GM20000 (cell line): ENCODE measurements at places on chromosomes 16 and 17.

DNA sequence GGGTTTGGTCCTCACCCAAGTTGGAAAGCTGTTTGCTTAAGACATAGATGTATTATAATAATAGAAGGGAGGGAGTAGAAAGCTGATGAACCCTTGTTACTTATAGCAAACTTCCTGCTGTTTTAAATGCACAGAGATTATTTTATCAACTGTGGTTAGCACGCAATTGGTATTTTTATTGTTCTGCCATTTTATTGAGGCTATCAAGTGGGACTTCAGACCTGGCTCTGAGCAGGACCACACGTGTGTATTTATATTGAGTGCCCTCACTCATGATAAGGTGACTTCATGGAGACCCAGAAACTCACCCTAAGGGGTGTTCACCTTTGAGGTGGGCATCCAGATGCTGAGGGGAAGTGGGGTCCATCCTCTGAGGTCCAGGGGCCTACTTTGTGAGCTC is 17.0 kb downstream of the KLHL36 start:
- no peak for DNase-seq

GRCh38 chr17:36643086-36643685 is 41.8 kb downstream of the MRM1 start:
- no peak for DNase-seq

DNA sequence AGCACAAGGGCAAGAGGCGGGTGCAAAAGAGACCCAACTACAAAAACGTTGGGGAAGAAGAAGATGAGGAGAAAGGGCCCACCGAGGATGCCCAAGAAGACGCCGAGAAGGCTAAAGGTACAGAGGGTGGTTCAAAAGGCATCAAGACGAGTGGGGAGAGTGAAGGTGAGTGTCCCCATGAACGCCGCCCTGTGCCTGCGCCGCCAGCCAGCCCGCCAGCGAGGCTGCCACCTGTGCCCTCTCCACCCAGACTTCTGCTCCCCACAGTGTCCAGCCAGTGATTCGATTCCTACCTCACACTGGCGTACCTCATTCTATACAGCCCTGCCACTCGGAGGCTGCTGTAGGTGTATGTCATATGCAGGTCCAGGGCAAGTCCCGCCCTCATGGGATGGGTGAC is 58.8 kb downstream of the CLEC16A start:
- no peak for DNase-seq

GRCh38 chr17:65243838-65244625 is 106.9 kb downstream of the RGS9 start:
- DNase-seq = no peak

- DNase-seq = no peak
These were observed 1.6 kb downstream of the GALNS start for GRCh38 chr16:88855176-88855575.

GRCh38 chr16:19560078-19560477 is 4.6 kb downstream of the VPS35L start:
- DNase-seq = no peak

GRCh38 chr17:40362696-40363110 is 1.8 kb downstream of the GJD3 start:
- peak; percentile 95 for DNase-seq

- no peak for DNase-seq
These were observed 22.9 kb downstream of the IKZF3 start for GRCh38 chr17:39841134-39841683.

GRCh38 chr16:54843424-54843750 is 87.3 kb upstream of the IRX5 start:
- no peak for DNase-seq

DNA sequence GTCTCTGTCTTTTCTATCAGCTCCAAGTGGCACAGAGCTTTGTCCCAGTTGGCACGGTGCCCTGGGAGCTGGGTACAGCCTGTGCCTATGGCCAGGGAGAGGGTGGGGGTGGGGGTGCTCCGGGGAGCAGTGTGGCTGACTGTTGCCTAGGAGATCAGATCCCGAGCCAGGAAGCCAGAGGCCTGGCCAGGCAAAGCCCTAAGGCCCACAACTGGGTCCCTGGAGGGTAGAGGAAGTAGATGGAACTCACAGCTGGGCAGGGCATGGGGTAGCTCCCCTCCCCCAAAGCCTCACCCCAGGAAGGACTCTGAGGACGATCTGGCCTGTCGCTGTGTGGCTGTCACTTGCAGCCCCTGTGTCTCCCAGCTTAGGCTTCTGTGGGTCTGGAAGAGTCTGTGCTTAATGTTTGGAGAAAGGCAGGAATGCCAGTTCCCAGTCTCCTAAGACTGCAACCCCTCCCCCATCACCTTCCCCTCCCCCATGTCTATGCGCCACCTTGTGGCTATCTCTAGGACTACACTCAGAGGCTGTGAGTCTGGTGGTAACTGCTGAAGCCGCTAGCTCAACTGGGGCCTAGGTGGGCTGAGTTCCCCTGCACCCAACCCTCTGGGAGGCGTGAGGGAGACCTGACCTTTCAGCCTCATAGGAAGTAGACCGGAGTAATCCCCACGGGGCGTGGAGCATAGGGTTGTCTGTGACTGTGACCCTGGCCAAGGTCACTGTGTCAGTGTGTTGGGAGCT is 12.6 kb downstream of the THRA start:
- DNase-seq = peak; percentile 74

GRCh38 chr16:84714028-84714427 is 14.2 kb downstream of the USP10 start:
- no peak for DNase-seq

GRCh38 chr16:12079412-12079965 is 103.0 kb downstream of the SNX29 start:
- no peak for DNase-seq

DNA sequence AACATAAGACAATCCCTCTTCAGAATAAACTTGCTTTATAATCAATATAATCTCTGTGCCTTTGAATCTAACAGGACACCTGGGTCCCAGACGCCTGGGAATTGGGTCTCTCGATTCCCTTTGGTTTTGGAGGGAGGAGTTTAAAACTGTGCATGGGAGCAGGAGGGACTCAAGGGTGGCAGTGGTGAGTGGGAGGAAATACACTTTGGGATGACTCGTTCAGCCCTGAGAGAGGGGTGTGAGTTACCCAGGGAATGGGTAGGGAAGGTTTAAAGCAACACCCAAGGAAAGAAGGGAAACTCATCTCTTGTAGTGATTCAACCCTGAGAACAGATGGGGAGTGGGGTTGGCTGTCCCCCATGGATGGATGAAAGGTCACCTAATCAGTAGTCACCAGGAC is 1.6 kb downstream of the RANGRF start:
- no peak for DNase-seq

GRCh38 chr16:9296271-9296590 is 204.8 kb downstream of the HAPSTR1 start:
- no peak for DNase-seq

GRCh38 chr17:53321651-53322050 is 501.1 kb upstream of the KIF2B start:
- no peak for DNase-seq

DNA sequence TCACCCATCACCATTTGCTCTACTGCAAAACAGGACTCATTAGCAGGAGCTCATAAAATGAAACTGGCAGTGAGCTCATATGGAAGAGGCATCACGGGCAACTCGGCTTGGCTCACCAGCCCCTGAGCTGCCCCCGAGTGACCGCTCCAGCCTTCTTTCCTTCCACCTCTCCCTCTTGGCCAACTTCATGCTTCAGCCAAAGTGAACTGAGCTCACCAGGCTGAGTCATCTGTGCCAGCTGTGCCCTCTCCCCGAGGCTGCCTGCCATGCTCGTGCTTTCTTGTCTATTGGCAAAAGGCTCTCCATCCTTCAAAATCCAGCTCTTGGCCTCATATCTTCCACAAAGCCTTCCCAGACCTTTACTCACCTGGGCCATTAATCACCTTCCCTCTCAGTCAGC is 391.4 kb downstream of the WWOX start:
- DNase-seq = no peak

DNA sequence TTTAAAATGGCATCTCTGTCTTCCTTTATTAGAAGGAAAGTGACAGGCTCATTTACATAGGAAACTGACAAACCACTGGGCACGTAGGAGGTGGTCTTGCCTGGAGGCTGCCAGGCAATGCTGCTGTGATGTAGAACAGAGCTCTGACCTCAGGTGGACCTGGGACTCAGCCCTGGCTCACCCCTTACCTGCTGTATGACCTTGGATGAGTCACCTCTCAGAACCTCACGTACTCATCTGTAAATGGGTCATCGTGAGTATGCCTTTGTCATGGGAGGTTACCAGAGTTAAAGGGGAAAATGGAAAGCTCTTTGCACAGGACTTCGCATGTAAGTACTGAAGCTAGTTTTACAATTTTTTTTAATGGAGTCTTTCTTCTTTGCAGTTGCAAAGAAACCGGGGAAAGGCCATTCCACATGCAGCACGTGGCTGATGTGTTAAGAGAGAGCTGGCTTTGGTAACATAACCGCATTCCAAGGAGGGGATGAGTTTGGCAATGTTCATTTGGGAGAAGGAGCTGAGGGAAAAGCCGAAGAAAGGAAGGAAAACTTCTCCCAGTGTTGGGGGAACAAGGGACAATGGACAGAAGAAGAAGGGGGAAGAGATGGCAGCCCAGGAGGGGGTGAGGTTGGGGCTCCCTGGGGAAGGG is 37.4 kb upstream of the LONP2 start:
- DNase-seq = no peak

DNA sequence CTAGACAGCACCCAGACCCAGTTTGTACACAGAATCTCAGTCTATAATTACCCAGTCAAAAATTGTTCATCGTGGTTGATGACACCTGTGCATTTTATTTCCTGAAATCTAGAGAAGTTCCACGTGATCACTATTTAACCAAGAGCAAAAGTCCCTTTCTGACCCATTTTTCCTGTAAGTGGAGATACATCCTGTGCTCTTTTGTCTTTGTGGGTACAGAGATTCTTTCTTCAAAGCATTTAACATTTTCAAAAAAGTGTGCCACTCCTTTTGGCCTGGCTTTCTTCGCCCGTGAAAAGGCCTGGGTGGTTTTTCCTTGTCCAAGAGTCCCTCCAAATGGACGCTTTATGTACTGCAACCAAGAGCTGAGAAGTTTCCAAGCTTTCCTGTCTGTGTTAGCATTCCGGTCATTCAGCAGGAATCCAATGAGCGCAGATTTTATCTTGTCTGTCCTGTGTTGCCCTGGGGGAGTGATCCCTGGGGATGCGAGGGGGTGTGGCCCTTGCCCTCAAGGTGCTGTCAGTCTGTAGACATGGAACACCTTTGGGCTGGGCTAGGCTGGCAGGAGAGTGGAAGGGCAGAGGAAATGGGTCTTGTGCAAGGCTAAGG is 161.1 kb upstream of the CACNG5 start:
- no peak for DNase-seq

- DNase-seq = no peak
These were observed 990 bp downstream of the DOK4 start for GRCh38 chr16:57485091-57485915.

- no peak for DNase-seq
These were observed 1.3 kb upstream of the CLEC19A start for GRCh38 chr16:19284207-19284606.

GRCh38 chr16:53773150-53773846 is 69.3 kb downstream of the FTO start:
- peak; percentile 38 for DNase-seq

GRCh38 chr17:67784364-67785121 is 40.8 kb upstream of the BPTF start:
- no peak for DNase-seq

DNA sequence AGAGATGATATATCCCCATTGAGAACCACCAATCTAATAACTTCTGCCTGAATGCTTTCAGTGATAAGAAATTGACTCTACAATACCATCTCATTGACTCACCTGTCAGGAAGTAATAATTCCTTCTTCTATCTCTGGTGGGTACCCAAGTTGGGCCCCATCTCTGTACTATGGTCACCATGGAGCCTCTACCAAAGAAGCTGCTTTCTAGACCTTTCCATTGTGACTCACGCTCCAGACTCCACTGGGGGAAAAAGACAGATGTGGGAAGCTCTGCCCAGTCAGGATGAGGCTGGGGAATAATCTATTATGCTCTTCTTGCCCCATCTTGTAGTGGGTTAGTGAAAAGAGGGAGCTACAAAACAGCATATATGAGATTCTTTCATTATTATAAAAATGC is 100.4 kb downstream of the COPRS start:
- no peak for DNase-seq

DNA sequence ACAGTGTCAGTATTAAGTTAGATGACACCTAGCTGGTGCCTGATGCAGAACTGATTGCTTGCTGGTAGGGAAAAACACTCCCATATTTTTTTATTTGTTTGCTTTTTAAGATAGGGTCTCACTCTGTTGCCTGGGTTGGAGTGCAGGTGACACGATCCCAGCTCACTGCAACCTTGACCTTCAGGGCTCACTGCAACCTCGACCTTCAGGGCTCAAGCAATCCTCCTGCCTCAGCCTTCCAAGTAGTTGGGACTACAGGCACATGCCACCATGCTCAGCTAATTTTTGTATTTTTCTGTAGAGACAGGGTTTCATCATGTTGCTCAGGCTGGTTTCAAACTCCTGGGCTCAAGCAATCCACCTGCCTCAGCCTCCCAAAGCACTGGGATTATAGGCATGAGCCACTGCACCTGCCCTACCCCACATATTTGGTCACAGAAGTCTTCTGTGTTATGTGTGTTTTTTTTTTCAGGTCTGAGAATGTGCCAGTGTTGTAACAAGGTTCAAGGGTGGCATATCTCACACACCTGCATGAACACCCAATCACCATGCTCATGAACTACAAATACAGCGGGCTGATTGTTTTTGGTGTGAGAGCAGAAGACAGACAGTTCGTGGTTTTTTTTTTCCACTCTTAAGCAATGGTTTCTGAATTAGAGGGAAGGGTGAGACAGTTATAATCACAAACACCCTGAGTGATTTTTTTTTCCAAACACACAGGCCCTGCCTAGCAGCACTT is 22.8 kb downstream of the SPAG9 start:
- no peak for DNase-seq

GRCh38 chr17:45977976-45978626 is 20.9 kb upstream of the STH start:
- DNase-seq = no peak

- DNase-seq = no peak
These were observed 8.1 kb downstream of the TMEM235 start for GRCh38 chr17:78239489-78239931.

DNA sequence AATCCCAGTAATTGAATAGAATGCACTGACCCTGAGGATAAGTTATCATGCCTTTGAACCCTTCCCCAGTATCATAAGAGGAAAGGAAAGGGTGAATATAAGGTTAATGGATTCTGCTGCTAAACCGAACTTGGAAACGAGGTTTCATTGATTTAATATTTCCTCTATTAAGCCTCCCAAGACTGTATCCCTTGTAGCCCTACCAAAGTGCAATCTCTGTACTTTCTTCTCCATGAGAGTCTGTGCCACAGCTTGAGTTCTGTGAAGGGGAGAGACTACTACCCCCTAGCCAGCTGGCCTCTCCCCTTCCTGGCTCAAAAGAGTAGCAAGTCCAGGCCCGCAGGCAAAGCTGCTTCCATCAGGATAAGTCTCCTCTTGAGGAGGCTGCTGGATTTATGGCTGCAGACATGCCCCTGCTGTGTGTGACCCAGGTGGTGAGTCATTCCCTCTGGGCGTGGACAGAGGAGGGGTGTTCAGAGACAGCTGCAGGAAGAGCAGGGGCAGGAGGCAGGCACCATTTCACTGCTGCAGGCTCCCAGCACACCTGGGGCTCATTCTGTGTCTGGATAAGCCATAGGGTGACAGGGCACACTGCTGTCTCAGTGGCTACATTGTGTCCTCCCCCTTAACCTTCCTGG is 58.4 kb downstream of the TOM1L2 start:
- peak; percentile 70 for DNase-seq

GRCh38 chr17:73343739-73344454 is 32.1 kb upstream of the CDC42EP4 start:
- DNase-seq = no peak

GRCh38 chr16:28309811-28310311 is 17.5 kb downstream of the SBK1 start:
- no peak for DNase-seq
